ENCODE measurements at places on chromosomes 7 and 10. TPM values are rescaled to one million over a fixed set of nuclear protein-coding genes. Genes with fewer than 3 reads are reported as not detected.
A peak's percentile ranks its signal among the peaks of the same experiment; 100 is the strongest.

- no peak for DNase-seq
Observed at GRCh38 chr7:100544386-100544785, 5.4 kb downstream of the AGFG2 start.

DNA sequence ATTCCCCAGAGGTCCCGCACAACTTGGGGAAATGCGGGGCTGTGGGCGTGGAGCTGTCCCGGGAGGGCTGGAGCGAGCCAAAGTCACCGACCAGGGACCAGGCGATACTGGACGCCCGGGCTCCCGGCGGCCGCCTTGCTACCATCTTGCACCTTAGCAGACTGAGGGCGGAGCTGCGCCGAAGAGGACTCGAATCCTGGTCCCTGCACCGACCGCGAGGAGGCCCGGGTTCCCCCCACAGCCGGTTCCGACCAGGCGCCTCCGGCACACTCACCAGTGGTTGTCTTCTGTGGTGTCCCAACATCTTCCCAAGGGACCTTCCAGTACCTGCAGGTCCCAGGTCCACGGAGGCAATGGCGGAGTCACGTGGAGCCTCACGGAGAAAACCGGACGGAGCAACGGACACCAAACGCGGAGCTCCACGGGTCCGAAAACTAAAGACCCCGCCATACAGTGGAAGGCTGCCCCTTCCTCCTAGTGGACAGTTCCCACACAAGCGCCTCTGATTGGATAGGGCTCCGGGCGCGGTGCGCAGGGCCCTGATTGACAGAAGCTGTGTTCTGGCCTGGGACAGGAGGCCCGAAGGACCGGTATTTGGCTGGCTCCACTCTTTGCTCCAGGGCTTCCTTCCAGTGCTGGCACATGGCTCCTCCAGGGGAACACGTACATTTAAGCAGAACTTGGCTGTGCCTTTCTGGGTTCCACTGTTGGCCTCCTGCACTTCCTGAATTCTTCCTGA is 124.6 kb upstream of the ZNF479 start:
- no peak for DNase-seq

- DNase-seq, result no peak
Observed at GRCh38 chr7:99623091-99623693, 6.4 kb downstream of the ZSCAN25 start.

GRCh38 chr10:52316500-52316899 is 2.4 kb downstream of the DKK1 start:
- no peak for DNase-seq

The ANXA8L1 gene
- 0.18 TPM for total RNA-seq

GRCh38 chr7:55374213-55374612 is 9.1 kb downstream of the LANCL2 start:
- DNase-seq, result no peak

DNA sequence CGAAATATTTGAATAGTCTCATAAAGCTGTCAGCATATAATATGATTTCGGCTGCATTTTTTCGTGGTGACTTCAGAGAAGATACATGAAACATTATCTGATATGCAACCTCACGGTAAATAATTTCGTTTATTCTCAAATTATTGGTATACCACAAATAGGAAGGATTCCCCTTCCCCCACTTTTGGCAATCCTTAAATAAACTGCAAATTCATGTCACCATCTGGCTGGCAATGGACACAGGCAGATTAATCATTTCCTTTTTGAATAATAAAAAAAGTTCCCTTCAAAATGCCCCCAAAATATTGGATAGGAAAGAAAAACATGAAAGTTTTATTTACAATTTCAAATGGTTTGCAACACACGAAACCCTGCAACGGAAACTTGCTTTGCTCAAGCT is 234.5 kb upstream of the MEOX2 start:
- no peak for DNase-seq

DNA sequence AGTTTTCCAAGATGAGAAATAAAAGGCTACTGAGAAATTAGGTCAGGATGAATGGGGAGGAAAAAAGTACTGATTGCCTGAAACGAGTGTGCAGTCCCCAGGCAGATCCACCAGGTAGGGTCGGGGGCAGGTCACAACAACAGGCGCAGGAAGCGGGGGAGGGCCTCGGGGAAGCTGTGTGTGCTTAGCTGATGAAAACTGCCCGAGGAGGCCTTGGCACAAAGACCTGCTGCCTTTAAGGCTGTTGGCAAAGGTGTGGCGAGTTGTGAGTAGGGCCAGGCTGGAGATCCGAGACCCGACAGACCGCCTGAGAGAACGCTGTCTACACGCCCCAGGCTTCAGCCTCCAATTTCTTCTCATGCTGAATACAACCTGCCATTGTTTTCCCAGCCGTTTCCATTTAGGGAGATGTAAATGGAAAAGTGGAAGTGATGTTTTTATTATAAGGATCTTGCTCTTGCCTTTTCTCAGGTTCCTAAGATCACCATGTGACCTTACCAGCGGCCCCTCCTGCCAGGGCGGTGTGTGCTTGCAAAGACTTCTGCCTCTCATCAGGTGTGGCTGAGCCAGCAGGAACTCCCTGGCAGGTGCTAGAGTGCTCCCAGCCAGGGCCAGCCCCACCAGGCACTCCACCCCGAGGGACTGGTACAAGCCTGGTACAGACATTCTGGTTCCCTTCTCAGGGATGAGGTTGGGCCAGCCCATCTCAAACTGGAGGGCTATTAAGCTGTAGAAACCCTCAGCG is 60.8 kb downstream of the DLG5 start:
- no peak for DNase-seq

DNA sequence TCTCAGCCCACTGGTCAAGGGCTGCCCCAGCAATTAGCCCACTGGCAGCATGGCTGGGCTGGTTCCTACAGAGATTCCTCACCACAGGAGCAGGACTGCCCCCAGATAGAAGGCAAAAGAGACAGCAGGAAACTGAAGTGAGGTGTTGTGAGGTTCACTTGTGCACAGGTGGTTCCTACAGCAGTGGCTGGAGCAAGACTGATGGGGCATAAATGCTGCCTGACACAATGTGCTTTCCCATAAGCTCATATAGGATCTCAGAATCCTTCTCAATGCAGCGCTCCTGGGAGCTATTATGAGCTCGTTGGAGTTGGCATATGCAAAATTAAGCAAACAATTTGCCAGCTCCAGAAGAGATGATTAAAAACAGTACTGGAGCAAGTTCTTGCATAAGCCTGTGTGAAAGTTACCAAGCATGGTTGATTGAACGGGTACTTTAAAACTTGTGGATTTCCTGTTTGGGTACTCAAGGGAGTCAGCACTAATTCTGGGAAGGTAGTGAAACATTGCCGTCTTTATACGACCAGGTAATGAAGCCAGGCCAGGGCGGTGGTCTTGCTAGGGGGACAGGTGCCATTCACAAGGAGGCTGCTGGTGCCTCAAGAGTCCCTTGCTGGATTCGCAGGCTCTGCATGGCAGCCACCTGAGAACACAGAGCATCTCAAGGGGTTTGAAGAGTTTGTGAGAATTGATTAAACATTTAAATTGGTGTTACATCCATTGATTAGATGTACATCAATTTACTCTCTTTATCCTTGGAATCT is 20.3 kb upstream of the PRKCQ start:
- DNase-seq, result no peak

The MMD2 gene
- not detected for total RNA-seq

GRCh38 chr7:118735441-118735840 is 510.9 kb downstream of the ANKRD7 start:
- DNase-seq, result no peak

The CCDC172 gene
- total RNA-seq, result not detected

DNA sequence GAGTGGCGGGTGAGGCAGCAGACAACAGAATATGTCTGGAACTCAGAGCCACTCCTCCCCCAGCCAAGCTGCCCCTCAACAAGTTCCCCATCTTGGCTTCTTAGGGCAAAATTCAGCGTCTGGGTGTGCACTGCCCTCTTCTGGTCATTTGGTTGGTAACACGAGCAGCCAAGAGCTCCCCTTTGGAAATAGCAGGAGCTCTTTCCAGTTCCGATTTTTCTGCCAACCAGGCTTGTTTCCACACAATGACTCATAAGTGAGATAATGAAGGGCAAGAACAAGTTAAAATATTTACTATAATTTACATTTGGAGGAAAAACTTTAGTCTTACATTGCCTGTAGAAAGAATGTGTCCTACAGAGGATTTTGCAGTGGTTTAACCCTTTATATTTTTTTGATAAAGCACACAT is 70.5 kb downstream of the ADCYAP1R1 start:
- peak; percentile 90 for DNase-seq

The FAM25C gene
- total RNA-seq, result not detected

The IL2RA gene
- total RNA-seq, result not detected

The ENTPD1 gene
- total RNA-seq, result not detected

- DNase-seq, result peak; percentile 42
Observed at GRCh38 chr7:24877790-24878311, 102.1 kb downstream of the OSBPL3 start.

GRCh38 chr7:118232837-118233236 is 8.3 kb downstream of the ANKRD7 start:
- no peak for DNase-seq

GRCh38 chr7:97858221-97858620 is 14.0 kb downstream of the ASNS start:
- no peak for DNase-seq

DNA sequence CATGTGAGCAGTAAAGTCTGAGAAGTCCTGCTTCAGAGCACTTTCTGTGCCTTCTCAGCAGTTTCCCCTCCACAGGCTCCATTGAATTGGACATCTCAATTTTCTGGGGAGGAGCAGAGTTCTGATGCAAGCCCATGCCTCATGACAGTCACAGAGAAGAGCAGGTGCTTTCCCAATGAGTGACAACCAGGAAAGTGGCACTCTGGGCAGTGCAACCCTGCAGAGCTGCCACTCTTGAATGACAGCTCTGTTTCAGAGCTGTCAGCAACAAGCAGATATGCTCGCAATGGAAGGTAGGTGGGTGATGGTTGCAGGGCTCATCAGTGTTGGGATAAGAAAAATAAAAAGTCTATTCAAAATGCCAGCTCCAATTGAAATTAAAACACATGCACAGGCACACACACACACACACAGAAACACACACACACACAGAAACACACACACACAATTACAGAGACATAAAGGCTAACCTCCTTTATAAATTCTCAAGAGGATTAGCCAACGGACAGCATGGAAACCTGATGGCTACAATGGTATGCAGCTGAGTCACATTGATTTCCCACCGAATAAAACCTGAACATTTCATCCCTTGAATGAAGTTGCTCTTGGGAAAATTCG is 50.5 kb downstream of the C10orf67 start:
- no peak for DNase-seq

- DNase-seq, result no peak
Observed at GRCh38 chr7:70886547-70886946, 245.4 kb upstream of the GALNT17 start.

GRCh38 chr10:543862-544822 is 145.3 kb downstream of the DIP2C start:
- DNase-seq, result no peak

GRCh38 chr10:69180525-69181204 is 631 bp downstream of the SUPV3L1 start:
- peak; percentile 32 for DNase-seq

- DNase-seq, result peak; percentile 93
Observed at GRCh38 chr10:15211464-15211979, 43.0 kb upstream of the NMT2 start.

DNA sequence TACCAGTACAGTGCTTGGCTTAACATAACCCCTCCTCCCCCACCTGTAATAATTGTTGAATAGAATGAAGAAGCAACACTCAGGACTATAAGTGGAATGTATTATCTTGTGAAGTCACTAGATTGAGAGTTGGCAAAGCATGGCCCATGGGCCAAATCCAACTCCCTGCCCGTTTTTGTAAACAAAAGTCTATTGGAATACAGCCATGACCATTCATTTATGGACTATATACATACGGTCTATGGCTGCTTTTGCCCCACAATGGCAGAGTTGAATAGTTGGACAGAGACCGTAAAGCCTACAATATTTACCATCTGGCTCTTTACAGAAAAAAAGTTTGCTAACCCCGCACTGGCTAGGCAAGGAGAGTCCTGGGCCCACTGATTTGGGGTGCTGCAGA is 48.1 kb upstream of the CYCS start:
- no peak for DNase-seq

DNA sequence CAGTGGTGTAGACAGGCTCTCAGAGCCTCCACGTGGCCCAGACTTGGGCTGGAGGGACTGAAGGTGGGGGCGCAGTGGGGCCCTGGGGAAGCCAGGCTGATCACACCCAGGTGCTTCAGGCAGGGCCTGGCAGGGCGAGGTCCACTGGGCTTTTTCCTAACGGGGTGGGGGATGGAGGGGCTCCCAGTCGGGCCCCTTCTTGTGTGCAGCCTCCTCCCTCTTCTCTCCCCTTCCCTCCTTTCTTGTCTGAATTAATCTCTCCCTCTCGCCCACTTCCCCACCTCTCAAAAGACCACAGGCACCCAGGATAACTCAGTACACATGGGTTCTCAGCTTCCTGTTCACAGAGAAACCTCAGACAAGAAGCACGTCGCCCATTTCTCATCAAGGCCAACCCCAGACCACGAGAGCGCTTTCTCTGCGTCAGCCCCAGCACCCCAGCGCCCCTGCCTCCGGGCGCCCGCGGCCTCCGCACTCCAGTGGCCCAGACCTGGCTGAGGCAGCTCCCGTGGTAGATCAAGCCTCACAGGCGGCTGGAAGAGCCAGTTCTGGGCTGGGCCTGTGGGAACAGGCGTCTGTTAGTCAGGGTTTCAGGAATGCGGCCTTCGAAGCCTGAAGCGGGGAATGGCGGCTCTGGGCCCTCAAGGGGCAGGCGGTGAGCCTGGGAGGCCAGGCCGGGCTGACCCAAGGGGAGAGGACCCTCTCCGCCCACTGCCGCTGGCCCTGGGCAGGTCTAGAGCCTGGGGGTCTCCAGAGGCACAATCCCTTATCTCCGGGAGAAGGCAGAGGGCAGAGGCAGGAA is 50.6 kb downstream of the PWWP2B start:
- peak; percentile 71 for DNase-seq

DNA sequence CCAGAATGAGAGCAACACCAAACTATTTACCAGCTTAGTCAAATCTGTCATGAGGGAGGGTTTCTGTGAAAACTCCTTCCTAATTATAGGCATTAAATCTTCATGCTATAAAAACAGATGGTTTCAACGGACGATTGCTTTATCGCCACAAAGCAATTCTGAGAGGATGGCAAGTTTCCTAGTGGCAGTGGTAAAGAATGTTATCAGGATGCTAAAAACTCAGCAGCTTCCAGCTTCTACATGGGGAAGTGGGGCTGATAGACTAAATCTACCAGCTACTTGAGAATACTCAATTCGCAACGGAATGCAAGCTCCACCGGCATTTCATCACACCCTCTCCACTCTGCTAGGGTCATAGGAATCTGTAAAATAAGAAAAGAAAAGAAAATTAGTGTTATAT is 41.8 kb downstream of the JCAD start:
- no peak for DNase-seq

The SNX10 gene
- not detected for total RNA-seq

DNA sequence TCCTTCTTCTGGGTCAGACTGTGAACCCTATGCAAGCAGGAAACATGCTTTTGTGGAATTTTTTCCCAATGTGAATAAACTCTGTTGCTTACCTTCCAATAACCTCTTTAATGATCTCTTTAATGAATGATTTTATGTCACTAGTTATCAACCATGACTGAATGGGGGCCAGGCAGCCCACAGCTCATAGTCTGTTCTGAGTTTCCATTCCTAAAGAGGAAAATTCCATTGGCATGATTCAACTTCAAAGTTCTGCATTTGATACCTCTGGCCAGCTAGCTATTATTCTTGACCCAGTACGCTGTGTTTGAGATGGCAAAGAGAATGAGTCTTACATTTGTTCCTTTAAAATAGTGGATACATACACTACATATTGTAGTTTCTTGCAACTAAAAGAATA is 867.8 kb upstream of the CELF2 start:
- no peak for DNase-seq

The PNLIPRP1 gene
- not detected for total RNA-seq

The LIPJ gene
- not detected for total RNA-seq

Measured in IMR-90 (cell line).